Activated CD4-positive, alpha-beta T cell treated with anti-CD3 and anti-CD28 coated beads, Interleukin-2, Interleukin-6, amounts not matched to agents 100 ng/mL and 50 ng/mL, durations not matched to agents 16 hours and 8 hours (primary cell): ENCODE measurements at places on chromosomes 5 and 9.
A peak's percentile ranks its signal among the peaks of the same experiment; 100 is the strongest.

DNA sequence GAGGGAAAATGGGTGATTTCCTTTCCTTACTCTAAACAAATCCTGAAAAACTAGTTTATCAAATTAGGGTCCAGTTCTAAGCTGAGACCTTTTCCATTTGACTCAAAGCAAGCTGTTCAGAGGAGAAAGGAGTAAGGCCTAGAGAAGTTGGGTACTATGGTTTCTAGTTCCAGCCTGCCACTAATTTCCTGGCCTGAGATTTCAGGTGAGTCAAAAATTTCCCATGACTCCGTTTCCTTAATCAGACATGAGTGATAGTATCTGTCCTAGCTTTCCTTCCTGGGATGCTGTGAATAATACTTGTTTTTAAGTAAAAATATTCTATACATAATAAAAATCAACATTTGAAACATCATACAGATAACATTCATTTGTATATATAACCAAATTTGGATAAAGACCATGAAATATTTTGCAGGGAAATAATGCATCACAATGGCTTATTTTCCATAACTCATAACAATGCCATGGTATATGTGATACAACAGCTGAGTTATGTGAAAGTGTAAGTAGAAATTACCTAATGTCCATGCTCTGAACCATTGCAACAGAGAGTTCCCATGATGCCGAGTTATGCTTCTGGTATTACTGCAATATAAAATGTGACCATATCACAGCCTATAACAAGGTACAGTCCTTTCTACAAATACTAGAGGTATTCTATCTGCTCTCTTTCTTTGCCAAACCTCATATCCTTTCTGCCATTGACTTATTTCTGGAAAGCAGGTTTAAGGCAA lies 142.7 kb downstream of the MLLT3 start:
- DNase-seq: no peak

DNA sequence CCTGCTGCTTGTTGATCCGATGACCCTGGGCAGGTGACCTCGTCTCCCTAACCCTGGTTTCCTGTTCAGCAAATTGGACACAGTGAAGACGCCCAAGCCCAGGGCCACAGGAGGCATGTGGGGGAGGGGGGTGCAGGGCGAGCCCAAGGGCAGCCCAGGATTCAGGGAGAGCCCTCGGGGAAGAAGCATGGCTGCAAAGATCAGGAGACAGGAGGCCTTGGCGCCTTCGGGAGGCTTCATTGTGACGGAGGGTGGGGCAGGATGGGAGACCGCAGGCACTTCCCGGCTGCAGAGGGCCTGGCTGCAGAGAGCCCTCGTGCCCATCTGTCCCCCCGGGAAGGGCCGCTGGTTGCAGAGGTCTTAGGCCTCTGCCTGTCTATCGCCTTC lies 6.2 kb downstream of the ASS1 start:
- DNase-seq: no peak

GRCh38 chr5:65970481-65971367 lies 44.3 kb downstream of the ERBIN start:
- DNase-seq: no peak

- DNase-seq: no peak
Observed at GRCh38 chr5:25688156-25688555, 1043.4 kb upstream of the CDH10 start.

GRCh38 chr9:137878146-137878941 lies 762 bp downstream of the CACNA1B start:
- DNase-seq: peak; percentile 34

GRCh38 chr9:123119566-123119965 lies 86.1 kb downstream of the GPR21 start:
- no peak for DNase-seq

GRCh38 chr9:136108648-136109266 lies 9.9 kb downstream of the TMEM250 start:
- no peak for DNase-seq

DNA sequence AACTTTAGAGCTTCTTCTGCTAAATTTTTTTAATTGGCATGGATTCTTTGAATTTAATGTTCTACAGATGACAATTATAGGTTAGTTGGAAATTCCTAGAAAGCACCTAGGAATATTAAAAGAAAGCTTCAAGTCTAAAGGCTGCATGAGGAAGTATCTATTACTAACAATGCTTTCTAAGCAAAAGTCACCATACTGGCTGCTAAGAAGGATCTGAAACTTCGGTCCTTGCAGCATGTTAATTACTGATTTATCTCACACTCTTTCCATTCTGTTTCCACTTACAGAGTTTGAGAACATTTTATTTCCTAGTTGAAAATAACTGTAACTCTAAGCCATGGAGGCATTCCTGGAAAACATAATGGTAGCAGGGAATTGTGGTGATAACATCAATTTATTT lies 8.4 kb downstream of the SEMA6A start:
- DNase-seq: no peak

GRCh38 chr5:55988979-55989638 lies 5.7 kb downstream of the IL6ST start:
- DNase-seq: no peak

DNA sequence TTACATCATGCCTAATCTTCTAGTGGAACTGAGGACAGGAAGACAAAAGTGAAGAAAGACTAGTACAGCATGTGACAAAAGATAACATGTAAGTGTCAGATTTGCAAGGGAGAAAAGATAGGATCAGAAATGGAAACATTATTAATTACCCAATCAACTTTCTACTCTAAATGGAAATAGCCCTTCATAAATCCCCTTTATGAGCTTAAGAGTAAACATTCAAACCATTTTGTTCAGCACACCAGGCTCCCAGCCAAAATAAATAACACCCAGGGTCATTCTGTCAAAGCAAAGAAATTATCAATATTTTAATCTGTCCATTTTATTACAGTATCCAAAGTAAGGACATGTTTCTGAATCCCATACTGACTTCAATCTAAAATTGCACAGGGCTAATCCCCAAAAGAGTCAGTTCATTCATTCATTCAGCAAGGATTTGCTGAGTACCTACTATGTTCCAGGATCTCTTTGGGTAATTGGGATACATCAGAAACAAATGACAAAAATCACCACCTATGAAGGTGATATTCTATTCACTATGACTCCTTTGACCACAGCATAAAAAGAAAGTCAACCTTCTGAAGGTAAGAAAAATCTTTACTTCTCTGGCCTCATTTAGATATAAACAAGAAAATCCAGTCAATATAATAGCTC lies 5.3 kb downstream of the PRELID2 start:
- no peak for DNase-seq

DNA sequence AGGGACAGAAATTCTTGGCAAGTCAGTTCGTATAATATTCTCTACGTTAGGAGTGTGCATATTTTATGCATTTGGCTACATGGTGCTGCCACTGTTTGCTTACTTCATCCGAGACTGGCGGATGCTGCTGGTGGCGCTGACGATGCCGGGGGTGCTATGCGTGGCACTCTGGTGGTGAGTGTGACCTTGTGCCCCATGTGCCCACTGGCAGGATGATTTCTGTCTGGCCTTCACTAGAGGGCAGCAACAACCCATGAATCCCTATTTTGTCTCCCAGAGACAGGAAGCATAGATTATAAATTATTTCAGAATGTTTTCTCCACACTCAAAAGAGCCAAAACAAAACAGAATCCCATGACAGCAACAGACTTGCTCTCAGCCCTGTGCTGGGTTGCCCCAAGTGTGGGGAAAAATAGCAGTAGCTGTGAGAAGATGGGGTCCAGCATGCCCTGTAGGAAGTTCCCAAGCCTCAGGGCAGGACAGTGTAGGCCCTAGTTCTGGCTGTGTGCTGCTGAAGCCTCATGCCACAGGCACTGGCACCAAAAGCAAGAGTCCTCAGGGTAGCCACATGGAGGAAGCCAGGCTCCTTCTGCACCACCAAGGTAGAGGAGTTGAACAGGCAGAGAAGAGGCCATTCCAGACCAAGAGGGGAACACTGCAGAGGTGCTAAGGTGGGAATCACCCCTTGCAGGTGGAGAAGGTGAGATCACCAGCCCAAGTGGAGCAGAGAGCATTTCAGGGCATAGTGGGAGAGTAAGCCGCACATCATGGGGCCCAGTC lies 16.0 kb downstream of the SLC22A5 start:
- peak; percentile 82 for DNase-seq

- DNase-seq: no peak
Observed at GRCh38 chr5:181235689-181236366, 7.9 kb downstream of the RACK1 start.

GRCh38 chr5:87113861-87114260 lies 153.8 kb upstream of the RASA1 start:
- DNase-seq: no peak

GRCh38 chr9:75451505-75451904 lies 363.2 kb downstream of the OSTF1 start:
- DNase-seq: no peak

DNA sequence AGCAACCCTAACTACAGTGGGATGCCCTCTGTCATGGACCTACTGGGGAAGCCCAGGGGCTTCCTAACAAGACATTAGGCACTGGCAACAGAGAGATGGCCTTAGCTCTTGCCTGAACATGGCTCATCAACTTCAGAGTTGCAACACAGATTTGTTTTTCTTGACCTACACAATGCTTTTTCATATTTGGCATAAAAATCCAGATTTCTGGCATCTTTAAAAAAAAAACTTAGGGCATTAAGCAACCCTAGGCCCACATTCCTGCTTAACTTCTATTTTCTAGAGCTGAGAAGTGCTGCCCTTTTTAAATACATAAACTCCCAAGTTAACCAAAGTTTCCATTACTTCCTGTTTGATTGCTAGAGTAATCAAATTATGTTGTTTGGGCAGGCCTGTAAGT lies 8.0 kb downstream of the GRIA1 start:
- no peak for DNase-seq

DNA sequence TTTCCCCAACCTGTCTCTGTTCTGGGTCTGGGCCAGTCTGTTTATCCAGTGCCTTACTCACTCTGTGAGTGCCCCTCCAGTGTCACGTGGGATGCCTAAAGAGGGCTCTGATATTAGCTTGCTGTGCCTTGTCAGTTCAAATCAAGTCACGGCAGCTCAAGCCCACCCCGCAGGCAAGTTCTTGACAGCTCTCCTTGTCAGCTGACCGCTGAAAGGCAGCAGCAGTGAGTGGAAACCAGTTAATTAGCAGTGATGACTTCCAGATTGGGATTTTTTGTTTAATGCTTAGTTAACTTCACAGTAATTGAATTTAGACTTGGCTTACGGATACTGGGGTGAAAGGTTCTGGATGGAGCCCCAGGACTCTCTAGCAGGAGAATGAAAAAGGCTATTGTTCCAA lies 210.1 kb downstream of the PSAT1 start:
- DNase-seq: no peak

DNA sequence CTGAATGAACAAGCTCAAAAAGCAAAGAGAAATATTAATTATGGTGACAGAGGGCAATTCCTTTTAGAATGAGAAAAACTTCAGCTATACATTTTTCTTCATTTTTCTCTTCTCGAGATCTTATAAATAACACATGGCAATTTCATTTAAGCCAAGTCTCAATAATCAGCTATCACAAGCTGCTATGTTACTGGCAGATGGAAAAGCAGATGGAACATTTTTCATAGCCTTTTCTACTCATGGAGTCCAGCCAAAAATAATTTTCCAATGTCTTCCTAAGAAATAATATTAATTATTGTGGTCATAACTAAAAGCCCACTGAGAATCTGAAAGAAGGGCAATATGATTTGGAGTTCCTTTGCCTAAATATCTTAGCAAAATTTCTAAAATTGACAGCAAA lies 35.6 kb downstream of the SKIC3 start:
- DNase-seq: no peak

DNA sequence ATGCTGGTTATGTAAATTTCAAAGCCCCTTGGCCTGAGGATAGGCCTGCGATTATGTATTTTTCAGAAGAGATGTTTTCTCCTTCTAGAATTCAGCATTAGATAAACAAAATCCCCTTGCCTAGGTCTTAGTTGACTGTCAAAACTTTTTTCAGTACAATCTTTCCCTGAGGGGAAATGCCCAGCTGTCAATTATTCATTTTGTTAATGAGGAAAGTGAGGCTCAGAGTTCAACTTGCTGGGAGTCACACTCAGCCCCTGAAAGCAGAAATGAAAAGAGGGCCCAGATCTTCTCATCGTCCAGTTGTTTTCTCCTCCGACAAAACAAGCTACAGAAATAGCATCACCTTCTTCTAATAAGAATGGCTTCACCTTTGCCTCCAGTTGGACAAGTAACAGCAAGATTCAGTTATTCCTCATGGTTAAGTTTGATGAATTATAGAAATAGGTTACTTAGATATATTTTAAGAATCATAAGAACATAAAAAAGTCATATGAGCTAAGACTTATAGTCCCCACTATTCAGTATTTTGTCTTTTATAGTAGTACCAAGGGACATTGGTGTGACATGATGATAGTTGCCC lies 627.1 kb upstream of the WWC1 start:
- no peak for DNase-seq

- DNase-seq: peak; percentile 35
Observed at GRCh38 chr9:33140401-33141360, 26.5 kb downstream of the B4GALT1 start.

- DNase-seq: no peak
Observed at GRCh38 chr5:76372323-76373054, 30.6 kb upstream of the IQGAP2 start.

DNA sequence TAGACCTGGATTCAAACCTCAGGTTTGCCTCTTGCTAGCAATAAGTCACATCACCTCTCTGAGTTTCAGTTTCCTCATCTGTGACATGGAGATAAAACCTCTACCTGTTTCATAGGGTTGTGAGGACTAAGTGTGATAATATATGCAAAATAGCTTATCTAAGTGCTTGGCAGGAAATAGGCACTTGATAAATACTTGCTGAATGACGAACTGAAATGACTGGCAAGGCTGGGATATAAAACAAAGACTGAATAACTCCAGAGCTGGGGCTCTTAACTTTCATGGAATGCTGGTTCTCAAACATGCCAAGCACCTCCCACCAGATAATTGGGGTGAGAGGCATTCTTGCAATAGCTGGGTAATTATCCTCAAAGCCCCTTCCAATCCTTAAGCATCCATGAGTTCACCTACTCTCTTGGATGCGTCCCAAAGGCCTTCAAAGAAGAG lies 87.6 kb downstream of the ADRB2 start:
- no peak for DNase-seq

GRCh38 chr5:38598994-38599617 lies 42.7 kb upstream of the LIFR start:
- DNase-seq: no peak

DNA sequence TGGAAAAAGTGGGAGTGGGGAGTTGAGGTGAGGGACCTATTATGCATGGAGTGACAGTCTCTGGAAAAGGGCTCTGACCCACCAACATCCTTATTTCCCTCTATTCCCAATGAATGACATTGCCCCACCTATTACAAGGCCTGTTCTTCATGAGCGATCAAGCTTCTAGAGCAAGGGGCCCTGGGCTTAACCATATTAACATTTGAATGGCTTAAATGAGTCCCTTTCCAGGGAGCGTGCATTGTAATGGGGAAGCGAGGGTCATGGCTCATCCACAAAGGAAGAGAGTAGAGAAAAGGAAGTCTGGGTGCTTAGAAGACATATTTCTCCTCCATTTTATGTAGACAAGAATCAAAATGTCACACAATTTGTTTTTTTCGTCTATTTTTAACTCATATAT lies 255.5 kb downstream of the CAAP1 start:
- DNase-seq: no peak

DNA sequence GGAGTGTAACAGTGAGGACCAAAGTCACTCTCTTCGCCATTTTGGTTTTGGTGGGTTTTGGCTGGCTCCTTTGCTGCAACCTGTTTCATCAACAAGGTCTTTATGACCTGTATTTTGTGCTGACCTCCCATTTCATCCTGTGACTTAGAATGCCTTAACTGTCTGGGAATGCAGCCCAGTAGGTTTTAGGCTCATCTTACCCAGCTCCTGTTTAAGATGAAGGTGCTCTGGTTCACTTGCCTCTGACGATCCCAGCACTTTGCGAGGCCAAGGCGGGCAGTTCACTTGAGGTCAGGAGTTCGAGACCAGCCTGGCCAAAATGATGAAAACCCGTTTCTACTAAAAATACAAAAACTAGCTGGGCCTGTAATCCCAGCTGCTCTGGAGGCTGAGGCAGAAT lies 1.8 kb upstream of the CKS2 start:
- DNase-seq: no peak
